ENCODE measurements at places on chromosomes 4 and X.

GRCh38 chrX:83658731-83659130 is 150.6 kb downstream of the POU3F4 start:
- DNase-seq = no peak

DNA sequence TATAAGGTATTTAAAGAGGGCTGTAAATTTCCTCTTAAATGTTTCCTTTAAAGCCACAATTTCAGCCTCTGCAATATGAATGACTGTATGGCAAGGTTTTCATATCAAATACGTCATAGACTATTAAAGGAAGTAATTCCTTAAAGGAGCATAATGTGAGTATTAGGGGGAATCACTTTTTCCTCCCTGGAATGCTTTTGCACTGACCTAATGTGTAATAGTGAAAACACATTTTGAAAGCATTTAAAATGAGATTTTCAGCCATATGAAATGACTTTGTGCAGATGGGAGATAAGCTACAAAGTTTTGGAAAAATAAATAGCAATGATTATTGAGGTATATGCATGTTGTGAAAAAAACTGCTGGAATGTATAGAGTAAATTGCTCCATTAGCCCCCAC is 17.6 kb downstream of the SLIT2 start:
- no peak for DNase-seq

DNA sequence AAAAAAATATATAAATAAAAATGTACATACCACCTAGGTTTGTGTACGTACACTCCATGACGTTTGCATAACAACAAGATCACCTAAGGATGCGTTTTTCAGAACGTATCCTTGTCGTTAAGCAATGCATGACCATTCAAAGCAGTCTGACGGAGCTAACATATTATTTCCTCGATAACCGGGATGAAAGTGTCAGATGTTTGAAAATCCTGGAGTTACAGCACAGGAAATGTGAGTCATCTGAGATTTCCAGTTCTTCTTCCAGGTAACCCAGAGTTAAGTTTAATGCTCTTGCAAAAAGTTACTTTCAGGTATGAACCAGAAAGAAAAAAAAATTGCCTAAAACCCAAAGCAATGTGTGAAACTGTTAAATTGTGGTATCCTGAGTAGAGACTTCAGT is 107.9 kb downstream of the LDB2 start:
- DNase-seq = no peak

DNA sequence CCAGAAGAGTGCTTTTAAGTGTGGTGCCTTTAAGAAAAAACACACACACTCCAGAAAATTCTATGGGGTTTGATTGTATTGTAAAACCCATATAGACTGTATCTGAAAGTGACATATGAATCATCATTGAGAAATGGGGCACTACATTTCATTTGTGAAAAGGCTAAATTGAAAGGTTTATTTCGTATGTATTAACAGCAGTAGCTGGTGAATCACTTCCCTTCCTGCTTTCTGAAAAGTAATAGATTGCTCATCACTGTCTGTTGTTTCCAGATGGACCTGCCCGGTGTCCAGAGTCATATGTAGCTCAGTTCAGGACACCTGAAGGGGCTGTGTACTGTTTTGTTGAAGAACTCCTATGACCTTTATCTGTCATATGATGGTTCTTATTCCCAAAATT is 28.1 kb upstream of the HPRT1 start:
- peak; percentile 82 for DNase-seq

DNA sequence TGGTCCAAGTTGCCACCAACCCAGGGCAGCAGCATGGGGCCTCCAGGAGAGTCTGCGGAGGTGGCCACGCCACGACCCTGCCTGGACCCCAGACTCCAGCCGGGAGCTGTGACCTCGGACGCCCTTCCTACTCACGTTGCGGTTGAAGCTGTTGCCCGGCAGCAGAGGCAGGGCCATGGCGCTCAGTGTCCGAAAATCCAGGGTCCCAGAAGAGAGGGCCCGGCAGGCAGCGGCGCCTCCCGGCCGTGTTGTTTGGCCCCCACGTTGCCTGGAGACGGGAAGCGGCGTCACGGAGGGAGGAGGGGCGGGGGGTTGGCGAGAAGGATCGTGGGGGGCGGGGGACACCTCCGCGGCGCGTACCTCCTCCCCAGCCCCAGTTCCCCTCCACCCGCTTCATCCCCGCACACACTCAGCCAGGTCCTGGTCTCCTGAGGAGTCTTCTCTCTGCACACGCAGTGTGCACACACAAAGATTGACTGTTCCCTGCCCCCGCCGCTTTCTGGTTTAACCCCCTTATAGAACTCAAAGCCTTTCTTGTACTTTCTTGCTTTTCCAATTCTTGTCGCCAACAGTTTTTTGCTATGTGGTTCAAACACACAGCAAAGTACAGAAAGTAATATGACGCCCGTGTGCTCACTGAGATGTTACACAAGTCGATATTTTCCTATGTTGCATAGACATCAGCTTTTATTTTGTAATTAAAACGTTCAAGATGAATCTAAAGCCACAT is at the start of gene EFHC2:
EFHC2 (minus strand) TSS at position 261 of the 730 bp plus-strand sequence; CDS start at position 177, 84 bp downstream.
- peak; percentile 1 for DNase-seq

DNA sequence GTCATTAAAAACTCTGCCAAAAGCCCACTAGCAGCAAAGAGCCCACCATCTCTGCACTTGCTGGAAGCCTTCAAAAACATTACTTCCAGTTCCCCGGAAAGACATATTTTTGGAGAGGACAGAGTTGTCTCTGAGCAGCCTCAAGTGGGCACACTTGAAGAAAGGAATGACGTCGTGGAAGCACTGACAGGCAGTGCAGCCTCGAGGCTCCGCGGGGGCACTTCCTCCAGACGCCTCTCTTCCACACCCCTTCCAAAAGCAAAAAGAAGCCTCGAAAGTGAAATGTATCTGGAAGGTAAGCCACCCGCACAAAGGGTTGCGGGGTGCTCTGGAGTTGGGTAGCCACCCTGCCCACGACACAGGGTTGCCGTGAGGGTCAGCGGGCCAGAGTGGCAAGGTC is 25.9 kb downstream of the OFD1 start:
- no peak for DNase-seq

GRCh38 chrX:1300449-1300848 is 31.8 kb downstream of the CSF2RA start:
- DNase-seq = no peak

DNA sequence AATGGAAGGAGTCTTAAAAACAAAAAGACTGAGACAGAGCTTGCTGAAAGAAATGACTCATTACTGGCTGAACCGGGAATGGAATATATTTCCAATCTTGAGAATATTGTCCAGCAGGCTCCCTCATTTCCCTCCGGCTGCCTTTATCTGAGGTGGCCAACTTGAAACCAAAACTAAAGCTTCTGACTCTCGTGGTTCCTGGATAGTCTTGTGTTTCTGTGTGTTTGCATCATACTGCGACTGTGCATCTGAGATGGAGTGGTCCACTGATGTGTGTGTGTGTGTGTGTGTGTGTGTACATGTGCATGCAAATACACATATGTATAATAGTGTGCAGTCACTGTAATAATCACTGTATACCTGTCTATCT is 145.6 kb upstream of the SCML1 start:
- peak; percentile 55 for DNase-seq

DNA sequence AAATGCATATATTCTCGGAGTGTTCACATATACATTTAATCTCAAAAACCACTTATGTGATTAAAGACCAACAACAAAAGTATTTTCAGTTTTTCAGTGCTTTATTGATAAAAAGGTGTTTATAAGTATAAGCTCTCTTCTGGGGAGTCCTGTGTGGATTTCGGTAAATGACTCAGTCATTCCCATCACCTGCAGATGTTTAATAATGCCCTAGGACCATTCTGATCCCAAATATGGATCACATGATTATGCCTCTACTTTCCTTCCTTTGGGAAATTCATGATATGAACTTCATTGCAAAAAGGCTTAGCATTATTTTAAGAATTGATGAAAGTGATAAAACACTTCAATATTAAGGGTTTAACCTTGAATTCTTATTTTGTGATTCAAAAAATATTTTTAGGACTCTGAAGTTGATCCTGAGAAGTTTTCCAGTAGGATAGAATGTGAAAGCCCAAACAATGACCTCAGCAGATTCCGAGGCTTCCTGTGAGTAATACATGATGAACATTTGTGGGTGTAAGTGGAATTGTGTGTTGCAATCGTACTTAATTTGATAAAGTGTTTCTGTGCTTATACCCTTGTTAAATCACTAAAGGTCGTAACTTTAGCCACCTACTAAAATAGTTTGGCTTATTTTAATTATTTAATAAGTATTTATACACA is 40.2 kb downstream of the ATP10D start:
- DNase-seq = peak; percentile 94
